ENCODE measurements at places on chromosomes 7 and 10.

GRCh38 chr7:148521271-148521670, 69.3 kb upstream of the C7orf33 start:
- no peak for DNase-seq

GRCh38 chr10:119970107-119970506, 77.6 kb downstream of the SEC23IP start:
- DNase-seq = no peak

- no peak for DNase-seq
Measured at GRCh38 chr7:108001764-108002725, 916 bp downstream of the LAMB1 start.

DNA sequence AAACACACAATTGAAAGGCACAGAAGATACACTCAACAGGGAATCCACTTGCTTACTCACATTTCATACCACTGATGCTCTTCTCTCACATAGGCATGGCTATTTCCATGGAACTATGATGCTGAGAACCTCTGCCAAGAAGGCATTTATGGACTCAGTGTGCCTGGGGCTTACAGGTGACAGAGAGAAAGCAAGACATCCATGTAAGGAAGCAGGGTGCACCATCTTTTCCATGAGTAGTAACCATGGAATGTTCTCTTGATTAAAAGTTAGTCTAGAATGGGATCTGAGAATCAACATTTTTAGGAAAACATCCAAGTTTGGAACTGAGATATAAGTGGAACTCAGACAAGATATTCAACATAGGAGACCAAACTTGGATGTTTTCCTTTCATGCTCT, 52.5 kb upstream of the MACC1 start:
- DNase-seq = no peak

GRCh38 chr7:134992626-134993179, 6.4 kb downstream of the AGBL3 start:
- DNase-seq = no peak

- DNase-seq = no peak
Measured at GRCh38 chr10:44043646-44044375, 341.1 kb downstream of the CXCL12 start.

- peak; percentile 29 for DNase-seq
Measured at GRCh38 chr10:130127364-130128061, 8.7 kb upstream of the GLRX3 start.

DNA sequence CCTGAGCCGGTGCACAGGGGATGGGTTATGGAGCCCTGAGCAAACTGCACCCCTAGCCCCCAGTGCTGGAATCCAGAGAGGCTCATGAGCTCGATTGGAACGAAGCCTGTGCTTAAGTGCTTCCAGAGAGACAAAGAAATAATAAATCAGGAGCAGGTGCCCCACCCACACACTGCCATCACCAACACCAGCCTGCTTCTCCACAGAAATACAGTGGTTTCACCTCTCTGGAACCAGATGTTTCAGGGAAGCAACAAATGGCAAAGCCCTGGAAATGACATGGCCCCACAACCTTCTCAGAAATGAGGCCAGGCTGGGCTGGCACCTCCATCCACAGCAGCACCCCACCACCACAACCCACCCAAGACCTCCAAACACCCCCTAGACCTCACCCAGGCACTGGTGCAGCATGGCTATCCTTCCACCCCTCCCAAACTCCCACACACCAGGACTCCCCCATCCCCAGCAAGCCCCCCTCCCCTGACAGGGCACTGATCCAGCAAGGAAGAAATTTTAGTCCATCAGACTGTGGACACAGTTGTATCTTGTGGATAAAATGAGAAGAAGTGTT, 4.1 kb upstream of the SLC18A3 start:
- no peak for DNase-seq

DNA sequence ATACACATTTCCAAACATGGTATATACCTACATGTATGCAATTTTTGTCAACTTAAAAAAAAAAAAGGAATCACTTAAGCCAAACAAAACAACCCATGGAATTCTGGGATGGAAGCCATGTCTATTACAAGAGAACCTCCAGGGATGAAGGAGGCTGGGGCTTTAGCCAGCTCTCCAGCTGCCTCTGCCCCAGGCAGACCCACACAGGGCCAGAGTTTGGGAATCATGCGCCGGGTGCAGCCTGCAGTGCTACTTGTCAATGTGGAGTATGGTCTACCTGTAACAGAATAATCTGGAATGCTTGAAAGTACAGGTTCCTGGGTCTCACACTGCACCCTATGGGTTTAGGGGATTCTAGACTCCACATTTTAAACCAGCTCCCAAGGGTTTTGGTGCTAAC, 10.8 kb downstream of the ATP6V0E2 start:
- no peak for DNase-seq

DNA sequence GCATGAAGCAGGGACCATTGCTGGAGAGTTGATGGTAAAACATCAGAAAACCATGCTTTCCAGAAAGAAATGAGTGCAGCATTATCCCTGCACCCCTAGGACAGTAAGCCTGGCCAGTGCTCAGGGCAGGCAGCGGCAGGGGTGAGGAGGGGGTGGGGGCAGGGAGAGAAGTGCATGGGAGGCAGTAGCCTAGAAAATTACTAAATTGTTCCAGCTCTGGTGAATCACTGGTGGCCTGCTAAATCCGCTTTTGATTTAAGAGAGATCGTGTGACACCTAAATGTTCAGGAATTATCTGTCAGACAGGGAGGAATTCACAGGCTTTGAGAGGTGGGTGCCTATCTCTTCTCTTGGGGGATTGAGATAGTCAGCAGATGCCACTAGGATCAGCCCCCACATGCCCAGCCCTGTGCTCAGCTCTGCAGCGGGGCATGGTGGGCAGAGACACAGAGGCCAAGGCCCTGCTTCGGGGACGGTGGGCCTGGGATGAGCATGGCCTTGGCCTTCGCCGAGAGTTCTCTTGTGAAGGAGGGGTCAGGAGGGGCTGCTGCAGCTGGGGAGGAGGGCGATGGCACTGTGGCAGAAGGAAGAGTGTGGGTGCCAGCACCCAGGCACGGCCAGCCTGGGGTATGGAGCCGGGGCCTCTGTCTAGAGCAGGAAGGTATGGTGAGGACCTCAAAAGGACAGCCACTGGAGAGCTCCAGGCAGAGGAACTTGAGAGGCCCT, 5.0 kb upstream of the AQP1 start:
- no peak for DNase-seq

DNA sequence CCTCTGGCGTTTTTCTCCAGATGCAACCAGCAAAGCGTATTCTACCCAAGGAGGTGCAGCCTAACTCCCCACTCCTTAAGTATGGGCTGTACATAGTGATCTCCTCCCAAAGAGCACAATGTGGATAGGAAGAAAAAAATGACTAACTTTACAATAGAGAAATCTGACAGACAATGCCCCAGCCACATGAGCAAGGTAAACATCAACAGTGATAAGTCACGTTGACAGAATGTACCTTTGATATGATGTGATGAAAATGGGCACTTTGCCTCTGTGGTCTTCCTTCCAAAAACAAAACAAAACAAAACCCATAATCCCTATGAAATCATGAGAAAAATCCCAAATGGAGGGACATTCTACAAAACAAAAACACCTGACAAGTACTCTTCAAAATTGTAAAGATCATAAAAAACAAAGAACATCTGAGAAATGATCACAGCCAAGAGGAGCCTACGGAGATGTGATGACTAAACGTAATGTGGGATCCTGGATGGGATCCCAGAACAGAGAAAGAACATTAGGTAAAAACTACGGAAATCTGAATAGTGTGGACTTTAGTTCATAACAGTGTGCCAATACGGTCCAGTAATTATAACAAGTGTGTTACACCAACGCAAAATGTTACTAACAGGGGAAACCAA, 50.6 kb downstream of the ABLIM1 start:
- no peak for DNase-seq

GRCh38 chr10:4265964-4266363, 481.0 kb upstream of the KLF6 start:
- DNase-seq = no peak

- no peak for DNase-seq
Measured at GRCh38 chr10:12614177-12614995, 265.0 kb downstream of the CAMK1D start.

- no peak for DNase-seq
Measured at GRCh38 chr10:46217752-46218453, 68.9 kb upstream of the ANTXRL start.

DNA sequence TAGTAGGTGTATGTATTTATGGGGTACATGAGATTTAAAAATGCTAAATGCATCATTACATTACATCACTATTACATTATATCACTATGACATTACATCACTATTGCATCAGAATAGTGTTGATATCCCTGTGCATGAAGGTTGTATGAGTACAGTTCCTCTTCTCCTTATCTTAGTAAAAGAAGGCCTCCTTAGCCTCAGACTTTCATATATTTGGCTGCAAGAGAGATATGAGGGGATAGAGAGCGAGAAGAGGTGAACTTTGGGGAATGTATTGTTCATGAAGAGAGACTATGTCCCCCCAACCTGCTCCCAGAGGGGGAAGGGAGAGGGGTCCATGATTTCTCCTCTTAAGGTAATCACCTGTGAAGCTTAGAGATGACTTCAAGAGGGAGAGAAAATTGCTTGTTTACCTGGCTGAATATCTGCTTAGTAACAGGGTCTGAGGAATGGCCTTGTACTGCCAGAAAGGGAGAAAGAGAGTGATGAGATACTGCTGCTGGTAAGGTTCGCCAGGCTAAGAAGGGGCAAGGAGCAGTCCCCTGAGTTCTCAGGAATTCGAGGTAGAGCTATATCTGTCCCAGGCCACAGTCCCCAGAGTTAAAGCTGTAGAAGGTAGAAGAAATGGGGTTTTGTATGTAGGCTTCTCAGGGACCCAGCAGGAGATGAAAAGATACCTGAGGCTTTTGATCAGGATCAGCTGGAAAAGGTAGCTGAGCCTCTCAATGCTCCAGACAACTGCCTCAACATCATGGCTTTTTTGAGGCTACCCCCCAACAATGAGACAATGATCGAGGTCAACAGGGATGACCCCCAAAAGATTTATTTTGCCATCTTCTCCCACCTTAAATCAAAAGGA, 168.4 kb upstream of the WNT16 start:
- DNase-seq = no peak

DNA sequence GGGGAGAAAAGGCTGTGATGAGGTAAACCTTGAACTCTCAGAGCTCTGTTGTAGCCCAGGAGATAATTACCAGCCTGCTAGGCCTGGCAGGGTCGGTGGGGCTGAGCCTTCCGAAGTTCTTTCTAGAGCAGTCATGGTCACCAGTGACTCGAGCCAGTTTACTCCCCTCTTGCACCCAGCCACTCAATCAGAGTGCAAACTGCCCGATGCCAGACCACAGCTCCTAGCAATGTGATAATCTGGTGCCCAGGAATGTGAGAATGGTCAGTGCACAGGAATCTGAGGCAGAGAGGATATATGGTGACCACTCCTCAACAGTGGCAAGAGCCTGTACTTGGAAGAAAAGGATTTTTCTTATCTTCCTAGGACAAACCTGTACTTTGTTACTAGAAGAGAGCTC, 46.4 kb upstream of the KMT2E start:
- no peak for DNase-seq

- DNase-seq = no peak
Measured at GRCh38 chr7:107622429-107622828, 38.2 kb upstream of the SLC26A4 start.

DNA sequence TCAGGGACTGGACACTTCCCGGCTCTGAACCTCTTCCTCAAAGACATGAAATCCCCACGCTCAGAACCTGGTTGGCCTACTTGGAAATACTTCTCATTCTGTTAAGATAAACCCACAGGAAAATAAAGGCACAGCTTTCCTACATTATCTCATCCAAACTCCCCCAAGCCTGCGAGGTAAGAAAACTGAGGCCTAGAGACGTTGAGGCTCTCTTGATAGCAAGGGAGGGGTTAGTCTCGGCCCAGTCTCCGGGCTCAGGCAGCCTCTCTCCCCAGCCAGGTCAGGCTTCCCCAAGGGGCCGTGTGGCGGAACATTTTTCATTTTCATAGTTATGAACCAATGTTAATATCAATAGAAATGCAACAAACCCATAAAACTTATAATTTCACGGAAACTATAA, 4.6 kb upstream of the EIF3B start:
- no peak for DNase-seq

- DNase-seq = no peak
Measured at GRCh38 chr10:130761032-130761575, 550.4 kb downstream of the TCERG1L start.

DNA sequence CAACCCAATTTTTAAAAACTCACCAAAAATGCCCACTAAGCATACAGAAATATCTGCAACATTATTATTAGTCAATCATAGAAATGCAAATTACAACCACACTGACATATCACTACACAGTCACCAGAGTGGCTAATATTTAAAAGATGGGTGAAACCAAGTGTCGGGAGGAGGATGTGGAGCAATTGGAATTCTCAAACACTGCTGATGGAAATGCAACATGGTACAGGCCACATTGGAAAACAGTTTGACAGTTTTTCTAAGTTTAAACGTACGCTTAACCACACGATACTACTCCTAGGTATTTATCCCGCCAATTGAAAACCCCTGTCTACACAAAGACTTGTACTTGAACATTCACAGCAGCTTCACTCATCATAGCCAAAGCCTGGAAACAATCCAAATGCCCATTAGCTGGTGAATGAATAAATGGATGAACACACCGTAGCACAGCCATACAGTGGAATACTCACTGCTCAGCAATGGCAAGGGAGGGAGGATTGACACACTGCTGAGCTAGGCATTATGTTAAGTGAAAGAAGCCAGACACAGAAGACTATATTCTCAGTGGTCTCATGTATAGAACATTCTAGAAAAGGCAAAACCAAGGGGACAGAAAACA, 16.3 kb downstream of the GCK start:
- DNase-seq = no peak

- DNase-seq = no peak
Measured at GRCh38 chr10:118763202-118763988, 8.6 kb upstream of the CACUL1 start.

- no peak for DNase-seq
Measured at GRCh38 chr10:86046845-86047460, 319.6 kb downstream of the GRID1 start.

DNA sequence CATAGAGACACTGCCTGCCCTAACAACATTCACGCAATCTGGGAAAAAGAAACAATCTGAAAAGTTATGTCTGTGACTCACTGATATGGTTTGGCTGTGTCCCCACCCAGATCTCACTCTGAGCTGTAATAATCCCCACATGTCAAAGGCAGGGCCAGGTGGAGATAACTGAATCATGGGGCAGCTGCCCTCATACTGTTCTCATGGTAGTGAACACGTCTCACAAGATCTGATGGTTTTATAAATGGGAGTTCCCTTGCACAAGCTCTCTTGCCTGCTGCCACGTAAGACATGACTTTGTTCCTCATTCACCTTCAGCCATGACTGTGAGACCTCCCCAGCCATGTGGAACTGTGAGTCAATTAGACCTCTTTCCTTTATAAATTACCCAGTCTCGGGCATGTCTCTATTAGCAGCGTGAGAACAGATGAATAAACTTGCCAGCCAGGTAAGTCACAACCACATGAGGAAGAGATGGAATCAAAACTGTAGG, 341.5 kb upstream of the AOAH start:
- no peak for DNase-seq

DNA sequence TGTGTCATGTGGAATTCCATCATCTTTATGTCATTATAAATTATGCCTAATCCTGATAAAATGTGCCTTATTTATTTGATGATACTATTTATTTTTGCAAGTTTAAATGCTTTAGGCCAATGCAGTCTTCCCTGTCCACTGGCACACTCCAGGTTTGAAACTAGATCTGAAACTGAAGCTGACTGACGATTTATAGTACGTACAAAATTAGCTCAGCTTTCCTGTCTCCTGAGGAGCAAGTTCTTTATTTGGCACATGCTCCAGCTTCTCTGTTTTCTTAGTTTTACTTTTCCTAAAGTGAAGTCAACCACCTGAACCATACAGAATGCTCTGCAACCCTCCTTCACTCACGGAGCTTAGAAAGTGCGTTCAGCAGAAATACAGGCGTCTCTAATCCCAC, 164.1 kb downstream of the HECW1 start:
- no peak for DNase-seq
